ENCODE measurements at places on chromosomes 13 and 19.

DNA sequence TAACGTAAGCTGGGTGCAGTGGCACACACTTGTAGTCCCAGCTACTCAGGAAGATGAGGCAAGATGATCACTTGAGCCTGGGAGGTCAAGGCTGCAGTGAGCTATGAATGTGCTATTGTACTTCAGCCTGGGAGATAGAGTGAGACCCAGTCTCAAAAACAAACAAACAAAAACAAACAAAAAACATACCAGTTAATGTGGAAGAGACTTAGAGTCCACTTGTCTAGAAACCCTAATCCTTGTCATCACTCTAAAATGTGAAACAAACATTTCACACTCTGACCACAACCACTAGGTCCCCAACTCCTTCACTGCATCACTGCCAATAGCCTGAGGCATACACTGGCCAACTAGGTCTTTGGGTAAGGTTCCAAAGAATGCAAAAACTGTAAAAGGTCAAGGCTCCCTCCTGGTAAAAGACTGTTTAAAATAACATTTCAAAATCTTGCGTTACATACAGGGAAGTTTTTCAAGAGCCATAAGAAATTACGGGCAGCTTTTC is 28.6 kb upstream of the CYP2B6 start:
- no peak for DNase-seq

DNA sequence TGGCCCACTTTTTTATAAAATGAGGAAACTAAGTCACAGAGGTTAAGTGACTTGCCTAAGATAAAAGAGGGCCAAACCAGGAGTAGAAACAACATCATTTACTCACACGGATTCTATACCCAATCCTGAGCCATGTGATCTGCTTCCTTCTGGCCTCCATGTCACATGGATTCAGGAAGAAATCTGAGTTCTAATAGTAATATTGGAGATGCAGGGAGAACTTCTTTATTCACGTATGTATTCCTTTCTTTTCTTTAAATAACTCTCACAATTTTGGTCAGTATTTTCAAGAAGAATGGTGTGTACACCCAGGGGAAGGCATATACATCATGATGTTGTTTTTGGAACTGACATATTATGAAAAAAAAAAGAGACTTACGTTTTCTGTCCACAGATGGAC is 1.8 kb downstream of the POSTN start:
- no peak for DNase-seq

GRCh38 chr19:37507167-37507464 is 377 bp downstream of the ZNF793 start:
- DNase-seq: no peak

DNA sequence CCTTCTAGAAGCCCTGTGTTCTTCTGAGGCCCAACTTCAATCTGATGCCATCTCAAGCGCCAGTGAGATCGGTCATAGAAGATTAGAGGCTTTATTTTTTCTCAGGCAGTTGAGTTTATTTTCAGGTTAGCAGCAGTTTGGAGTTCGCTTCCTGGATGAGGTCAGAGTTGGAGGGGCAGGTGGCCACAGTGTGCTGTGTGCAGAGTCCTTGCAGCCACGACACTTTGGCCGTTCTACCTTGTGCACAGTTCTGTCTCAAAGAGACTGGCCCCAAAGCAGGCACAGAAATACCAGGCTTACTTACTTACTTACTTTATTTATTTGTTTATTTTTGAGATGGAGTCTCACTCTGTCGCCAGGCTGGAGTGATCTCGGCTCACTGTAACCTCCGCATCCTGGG is 15.9 kb upstream of the ELAVL1 start:
- DNase-seq: no peak

GRCh38 chr13:76292031-76292430 is 594.2 kb downstream of the KCTD12 start:
- DNase-seq: no peak

DNA sequence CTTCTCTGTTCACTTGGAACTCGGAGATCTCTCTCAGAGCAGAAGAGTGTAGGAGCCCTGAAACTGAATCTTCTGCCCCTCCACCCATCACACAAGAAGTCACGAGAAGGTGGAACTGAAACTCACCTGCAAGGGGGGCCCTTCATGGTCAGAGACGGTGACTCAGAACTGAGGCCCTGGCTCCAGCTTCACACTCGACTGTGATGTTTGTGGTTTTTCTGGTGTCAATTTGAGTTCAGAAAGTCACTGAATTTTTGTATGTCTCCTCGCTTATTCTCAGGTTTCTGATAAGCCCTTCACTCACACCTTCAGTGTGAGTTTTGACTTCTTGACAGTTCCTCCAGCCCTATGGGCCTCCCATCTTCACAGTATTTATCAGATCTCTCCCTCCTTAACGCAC is 23.1 kb downstream of the SIGLEC5 start:
- no peak for DNase-seq

DNA sequence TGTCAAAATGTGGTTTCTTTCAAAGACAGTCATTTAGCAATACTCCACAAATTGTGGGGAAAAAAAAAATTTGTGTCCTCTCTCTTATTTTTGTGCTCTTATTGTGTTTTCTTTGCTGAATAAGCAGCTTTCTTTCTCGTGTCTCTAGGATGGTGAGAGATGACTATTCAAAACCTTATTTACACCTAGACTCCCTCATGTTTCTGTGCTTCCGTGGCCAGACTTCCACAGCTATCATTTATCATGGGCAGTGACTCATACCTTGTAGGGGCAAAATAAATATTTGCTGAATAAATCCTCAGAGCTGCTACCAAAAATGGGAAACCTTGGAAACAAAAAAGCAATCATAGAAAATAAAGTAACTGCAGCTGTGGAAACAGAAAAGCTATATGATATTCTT is 204.9 kb upstream of the MIR17HG start:
- DNase-seq: peak; percentile 12

- peak; percentile 67 for DNase-seq
These were observed 8.1 kb downstream of the PTGIR start for GRCh38 chr19:46616631-46617322.

GRCh38 chr13:67351909-67352308 is 121.8 kb upstream of the PCDH9 start:
- DNase-seq: no peak

DNA sequence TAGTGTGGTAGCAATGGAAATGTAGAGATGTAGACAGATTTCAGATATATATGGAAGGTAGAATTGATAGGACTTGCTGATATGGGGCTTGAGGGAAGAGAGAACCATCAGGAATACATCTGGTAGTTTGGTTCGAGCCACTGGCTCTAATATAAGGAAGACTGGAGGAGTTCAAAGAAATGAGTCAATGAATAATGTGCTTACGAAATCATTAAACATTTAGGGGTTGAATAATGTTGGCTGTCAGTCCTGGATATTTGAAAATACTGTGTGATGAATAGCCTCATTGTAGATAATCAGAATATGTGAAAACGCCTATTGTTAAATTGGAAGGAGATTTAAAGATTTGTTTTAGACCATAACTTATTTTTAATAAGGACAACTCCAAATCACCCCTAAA is 21.6 kb downstream of the SGCG start:
- DNase-seq: peak; percentile 53

DNA sequence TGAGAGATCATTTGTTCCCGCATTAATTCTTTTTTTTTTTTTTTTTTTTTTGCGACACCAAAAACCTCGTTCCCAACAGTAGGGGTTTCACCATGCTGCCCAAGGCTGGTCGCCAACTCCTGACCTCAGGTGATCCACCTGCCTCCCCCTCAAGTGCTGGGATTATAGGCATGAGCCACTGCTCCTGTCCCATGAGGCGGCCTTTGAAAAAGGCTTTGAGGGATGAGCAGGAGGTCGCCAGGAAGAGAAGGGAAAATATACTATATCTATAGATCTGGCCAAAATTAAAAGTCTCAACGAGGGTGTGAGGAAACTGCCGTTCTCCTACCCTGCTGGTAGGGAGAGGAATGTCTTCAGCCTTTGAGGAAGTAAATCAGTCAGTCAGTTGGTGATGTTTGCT is 26.2 kb downstream of the ZNF473 start:
- DNase-seq: no peak

DNA sequence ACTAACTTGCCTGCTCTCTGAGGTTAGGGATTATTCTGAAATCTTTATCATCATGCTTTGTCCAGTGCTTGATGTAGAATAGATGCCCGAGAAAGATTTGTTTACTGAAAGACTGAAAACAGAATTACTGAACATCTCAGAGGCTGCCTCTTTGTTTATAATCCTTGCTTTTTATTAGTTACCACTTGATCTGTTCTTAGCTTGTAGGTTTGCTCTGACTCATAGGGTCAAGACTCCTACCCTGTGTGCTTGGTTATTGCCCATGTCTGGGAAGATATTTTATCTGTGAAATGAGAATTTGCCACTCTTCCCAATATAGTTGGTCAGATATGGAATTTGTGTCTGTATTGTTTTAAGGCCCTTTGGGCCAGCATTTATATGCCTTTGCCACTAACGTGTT is 675.3 kb downstream of the DIAPH3 start:
- DNase-seq: no peak

DNA sequence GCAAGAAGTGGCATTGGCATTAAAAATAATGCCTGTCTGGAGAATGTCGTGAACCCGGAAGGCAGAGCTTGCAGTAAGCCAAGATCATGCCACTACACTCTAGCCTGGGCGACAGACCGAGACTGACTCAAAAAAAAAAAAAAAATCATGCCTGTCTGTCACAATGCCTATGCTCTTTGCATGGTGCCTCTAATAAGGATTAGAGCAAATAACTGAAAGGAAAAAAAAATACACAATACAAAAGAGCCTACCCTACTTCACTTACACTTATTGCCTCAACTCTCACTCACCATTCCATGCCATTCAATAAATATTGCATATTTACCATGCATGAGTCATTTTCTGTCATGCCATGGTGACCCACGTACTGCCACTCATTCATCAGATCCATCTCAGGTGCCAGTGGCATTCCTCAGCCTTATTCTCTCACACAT is 49.1 kb downstream of the TBC1D4 start:
- no peak for DNase-seq

DNA sequence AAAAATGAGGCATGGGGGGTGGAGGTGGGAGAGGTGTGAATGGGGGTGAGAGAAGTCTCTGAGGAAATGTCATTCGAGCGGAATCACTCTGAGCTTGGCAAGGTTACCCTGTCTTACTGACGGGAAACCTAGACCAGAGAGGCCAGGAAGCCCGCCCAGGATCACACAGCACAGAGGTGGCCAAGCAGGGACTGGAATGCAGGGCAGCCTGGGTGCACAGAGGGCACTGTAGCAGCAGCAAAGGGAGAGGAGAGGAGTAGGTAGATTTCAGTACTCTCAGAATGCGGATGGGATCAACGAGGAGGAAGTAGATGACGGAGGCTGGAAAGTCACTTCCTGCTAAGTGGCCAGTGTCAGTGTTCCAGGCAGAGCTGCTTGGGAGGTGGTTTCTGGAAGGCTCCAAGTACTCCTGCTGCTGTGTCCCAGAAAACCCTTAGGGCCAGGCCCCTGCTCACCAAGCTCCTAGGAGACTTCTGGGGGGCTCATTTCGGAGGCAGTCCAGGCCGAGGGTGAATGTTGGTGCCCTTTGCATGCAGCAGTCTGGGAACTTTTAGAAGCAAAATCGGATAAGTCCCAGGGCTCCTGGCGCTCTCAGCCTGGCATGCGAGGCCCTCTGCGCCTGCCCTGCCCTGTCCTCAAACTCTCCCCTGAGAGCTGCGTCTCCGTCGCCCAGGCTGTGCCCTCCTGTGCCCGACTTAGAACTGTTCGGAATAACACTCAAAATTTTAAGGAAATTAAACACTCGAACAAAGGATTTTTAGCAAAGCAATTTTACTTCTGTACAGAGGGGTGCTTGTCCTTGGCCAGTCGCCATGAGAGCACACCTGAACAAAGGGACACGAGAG is 33.5 kb downstream of the DNM2 start:
- peak; percentile 37 for DNase-seq

GRCh38 chr13:109541081-109541480 is 245.3 kb downstream of the IRS2 start:
- DNase-seq: no peak

DNA sequence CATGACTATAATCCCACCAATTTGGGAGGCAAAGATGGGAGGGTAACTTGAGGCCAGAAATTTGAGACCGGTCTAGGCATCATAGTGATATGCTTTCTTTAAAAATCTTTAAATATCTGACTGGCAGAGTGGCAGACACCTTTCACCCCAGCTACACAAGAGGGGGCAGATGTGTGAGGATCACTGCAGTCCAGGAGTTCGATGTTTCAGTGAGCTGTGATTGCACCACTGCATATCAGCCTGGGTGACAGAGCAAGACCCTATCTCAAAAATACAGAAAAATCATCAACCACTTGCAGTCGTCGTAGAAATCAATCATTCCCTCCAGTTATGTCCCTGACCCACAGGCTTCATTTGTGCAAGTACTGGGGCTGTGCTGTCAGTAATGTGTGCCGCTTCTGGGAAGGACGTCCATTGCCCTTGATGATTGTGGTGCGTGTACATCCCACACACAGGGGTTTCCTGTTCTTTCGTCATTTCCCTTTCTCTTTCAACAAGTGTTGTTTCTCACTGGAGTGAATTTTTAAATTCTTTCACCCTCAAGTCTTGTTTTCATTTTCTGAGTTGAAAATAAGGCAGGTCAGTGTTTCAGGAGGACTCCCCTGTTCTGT is 1.4 kb downstream of the LGALS14 start:
- no peak for DNase-seq

DNA sequence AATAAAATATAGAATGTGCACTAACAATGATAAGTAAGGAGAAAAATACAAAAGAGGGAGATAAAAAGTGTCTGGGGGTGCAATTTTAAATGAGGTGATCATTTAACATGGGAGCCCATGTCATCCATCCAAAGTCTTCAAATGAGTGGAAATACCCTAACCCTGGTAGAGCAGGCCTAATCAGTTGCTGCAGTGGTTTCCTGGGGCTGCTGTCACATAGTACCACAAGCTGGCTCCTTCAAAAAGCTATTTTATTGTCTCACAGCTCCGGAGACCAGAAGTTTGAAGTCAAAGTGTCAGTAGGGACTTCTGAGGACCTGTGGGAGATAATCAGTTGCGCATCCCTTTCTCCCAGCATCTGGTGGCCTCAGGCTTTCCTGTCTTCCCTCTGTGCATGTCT is 717.9 kb downstream of the DIAPH3 start:
- no peak for DNase-seq

GRCh38 chr13:71864986-71865873 is 1.8 kb downstream of the DACH1 start:
- DNase-seq: peak; percentile 4

DNA sequence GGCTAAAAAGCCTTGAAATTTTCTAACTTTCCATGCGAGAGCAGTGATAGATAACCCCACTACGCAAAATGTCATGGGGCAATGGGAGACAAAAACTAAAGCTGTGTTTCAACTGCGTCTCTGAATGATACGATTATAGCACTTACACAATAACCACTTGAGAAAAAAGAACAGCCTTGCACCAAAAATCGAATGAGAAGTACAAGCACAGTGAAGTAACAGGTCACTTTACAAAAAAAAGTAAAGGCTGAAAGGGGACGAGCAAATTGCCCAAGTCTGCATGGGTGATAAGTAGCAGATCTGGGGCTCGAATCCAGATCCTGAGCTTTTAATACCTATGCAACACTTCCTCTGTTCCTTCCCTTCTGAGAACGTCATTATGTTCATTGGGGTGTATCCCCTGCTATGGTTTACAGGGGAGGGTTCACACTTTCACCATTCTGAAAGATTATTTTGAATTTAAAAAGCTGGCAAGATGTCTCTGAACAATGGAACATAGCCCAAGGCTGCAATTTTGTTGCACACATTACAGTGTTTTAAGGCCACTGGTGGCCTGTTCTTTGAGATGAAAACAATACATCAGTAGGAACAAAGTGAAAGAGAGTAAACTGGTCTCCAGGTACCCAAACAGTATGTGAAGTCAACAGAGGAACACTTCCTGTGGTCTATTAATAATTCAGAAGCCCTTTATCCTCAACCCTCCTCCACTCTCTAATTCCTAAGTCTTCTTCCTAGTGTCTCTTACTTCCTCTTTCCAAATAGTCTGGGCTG is 3.2 kb downstream of the CPB2 start:
- DNase-seq: no peak

- DNase-seq: peak; percentile 22
These were observed 32.6 kb upstream of the GATAD2A start for GRCh38 chr19:19372656-19373416.

Measured in GM03348 (cell line).